ENCODE measurements at places on chromosomes 12 and 14.

DNA sequence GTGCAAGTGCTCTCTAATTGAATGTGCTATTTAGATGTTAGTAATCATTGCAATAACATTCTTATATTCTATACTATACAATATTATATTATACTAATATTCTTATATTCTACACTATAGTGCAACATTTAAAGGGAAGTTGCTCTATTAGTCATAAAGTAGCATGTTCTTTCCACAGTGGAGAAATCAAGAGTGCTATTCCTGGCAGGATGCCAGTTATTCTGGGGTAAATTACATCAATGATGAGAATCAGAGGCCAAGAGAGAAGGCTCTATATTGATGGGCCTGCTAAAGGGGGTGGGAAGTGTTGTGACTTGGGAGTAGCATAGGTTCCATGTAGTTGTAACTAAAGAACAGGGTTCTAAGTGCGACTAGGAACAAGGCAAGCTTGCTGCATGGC, 121.5 kb downstream of the SLC15A5 start:
- DNase-seq, result no peak

- DNase-seq, result no peak
Measured at GRCh38 chr12:99911967-99912366, 72.8 kb downstream of the ANKS1B start.

- DNase-seq, result peak; percentile 34
Measured at GRCh38 chr12:19129486-19130223, at the start of gene PLEKHA5. Gene PLEKHA5 (plus strand): TSS chr12:19129733. CDS start chr12:19129800, 67 bp downstream.

- DNase-seq, result no peak
Measured at GRCh38 chr12:45349916-45350315, 134.0 kb downstream of the ANO6 start.

DNA sequence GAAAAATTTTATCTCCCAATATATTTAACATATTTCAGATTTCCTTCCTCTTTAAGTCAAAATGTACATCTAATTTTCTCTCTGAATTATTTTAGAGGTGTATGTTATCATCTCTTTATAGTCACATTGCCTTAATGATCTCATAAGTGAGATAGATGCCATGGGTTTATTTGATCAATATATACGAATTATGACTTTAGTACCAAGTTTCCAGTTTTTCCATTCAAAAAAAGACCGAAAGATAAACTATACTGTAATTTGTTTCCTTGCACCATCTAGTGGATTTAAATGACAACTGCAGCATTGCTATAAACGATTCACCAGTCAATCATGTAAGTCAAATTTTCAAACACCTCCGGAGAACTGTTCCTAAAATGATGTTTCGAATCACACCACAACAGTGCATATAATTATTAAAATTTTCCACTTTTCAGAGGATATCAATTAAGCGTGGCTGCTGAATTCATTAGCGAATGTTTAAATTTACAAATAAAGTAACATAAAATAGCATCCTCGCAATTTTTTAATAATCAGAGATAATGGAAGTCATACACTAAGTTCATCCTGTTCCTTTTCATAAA, 419 bp upstream of the ATXN7L3B start:
- DNase-seq, result no peak

Data from activated CD4-positive, alpha-beta T cell treated with anti-CD3 and anti-CD28 coated beads, Interleukin-2, amount 50 U/mL, for 48 hours (primary cell).